ENCODE measurements at places on chromosomes 11 and 22.

- no peak for DNase-seq
Observed at GRCh38 chr22:19648419-19648929, 65.8 kb upstream of the SEPTIN5 start.

DNA sequence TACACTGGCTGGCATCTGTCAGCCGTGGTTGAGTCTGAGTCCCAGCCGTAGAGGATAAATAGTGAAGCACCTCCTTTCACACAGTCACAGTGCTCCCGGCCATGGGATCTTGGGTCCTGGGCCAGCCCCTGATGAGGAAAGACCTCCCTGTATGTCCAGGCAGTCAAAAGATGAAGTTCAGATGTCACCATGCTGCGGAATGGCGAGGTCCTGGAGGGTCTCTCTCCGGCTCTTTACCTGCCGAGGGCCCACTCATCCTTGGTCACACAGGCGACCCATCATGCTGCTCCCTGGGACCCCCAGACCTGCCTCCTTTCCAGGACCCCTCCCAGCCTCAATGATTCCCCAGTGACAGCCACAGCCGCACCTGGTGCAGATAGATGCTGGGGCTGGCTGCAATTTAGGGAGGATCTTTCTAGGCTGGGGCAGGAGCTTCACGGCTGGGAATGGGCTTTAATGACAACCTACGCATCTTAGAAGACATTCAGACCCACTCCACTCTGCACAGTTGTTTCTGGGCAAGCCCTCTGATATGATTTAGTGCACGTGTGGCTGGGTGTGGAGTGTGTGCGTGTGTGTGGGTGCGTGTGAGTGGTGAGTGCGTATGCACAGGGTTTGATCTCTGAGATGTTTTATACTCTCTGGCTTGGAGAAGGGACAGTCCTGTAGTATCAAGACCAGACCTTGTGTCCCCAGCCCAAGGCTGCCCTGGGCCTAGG lies 79.7 kb downstream of the FBLN1 start:
- DNase-seq: no peak

- DNase-seq: no peak
Observed at GRCh38 chr11:31882951-31883392, 71.8 kb upstream of the PAX6 start.

- DNase-seq: no peak
Observed at GRCh38 chr11:131275580-131275979, 94.8 kb upstream of the NTM start.

DNA sequence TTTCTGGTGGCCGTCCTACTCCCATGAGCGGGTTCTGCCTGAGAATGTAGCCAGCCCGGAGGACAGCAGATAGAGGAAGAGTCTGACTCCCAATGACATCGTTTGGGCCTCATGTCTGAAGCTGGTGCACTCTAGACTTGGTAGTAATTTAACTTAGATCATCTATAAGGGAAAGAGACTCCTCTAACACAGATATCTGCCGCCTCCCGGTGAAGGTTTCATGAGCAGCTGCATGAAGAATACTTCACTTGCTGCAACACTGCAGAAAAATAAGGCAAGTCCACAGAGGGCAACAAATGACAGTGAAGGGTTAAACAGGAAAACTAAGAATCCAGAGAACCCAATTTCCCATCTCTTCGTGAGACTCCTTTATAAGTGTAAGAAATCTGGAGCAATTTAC lies 5.9 kb upstream of the ARL2 start:
- DNase-seq: no peak

- peak; percentile 10 for DNase-seq
Observed at GRCh38 chr22:38412435-38413084, 42.4 kb downstream of the KCNJ4 start.

DNA sequence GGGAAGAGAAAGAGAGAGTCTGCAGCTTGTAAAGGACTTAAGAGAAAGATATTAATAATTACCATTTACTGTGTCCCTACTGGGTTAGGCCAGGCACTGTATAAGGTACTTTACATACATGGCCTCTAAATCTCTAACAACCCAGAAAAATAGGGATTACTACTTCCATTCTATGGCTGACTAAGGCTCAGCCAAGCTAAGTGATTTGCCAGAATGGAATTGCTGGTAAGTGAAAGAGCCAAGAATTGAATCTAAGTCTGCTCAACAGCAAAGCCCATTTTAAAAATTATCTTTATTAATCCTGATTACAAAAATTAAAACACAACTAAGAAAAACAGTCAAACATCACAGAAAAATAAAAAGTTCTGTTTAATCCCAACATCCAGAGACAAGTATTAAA lies 21.4 kb downstream of the XRRA1 start:
- DNase-seq: no peak

- DNase-seq: no peak
Observed at GRCh38 chr11:45365961-45366618, 79.9 kb upstream of the SYT13 start.

GRCh38 chr11:102323542-102324251 lies 6.4 kb downstream of the BIRC3 start:
- DNase-seq: no peak

DNA sequence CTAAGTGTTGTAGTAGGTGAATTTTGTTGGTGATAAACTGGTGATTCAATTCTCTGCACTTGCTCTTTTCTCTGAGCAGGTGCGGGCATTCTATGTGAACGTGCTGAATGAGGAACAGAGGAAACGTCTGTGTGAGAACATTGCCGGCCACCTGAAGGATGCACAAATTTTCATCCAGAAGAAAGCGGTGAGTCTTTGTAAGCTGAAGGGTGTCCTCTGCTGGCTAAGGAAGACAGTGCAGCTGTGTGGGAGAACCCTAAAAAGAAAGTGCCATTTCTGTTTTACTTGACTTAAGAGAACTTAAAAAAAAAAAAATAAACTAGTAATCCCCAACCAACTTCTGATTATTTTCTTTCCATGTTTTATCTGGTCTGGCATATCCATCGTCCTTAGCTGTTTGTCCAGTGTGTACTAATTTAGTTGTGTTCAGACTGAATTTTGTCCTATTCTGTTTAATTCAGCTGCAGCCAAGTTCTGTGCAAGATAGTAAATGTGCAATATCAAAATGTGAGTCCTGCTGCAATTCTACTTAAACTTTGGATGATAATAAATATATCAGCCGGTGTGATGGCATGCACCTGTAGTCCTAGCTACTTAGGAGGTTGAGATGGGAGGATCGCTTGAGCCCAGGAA lies 29.6 kb downstream of the CAT start:
- peak; percentile 17 for DNase-seq

DNA sequence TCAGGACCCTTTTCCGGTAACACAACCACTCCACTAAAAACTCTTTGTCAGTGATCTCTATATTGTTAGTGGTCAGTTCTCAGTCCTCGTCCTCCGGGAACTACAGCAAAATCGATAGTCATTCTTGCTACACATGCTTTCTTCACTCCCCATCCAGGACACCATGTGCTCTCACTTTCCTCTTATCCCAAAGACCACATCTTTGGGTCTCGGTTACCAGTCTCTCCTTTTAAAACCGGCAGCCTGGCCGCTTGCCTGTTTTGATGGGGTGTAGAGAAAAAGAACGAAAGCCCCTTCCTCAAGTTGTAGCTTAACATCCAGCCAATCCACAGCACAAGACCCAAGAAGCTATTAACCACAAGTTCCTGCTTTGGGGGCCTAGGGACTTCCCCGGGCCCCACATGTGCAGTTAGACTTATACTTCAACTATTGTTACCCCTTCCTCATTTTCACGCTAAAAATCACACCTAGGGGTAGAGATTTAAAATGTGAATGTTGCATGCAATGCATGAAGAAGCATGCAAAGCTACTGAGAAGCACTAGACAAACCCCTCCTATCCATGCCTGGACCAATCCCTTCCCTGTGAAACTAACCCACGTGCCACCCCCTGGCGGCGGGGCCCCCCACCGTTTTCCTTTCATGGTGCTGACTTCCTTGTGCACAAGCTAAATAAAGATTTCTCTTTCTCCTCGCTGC lies 1.5 kb upstream of the TOLLIP start:
- peak; percentile 47 for DNase-seq

DNA sequence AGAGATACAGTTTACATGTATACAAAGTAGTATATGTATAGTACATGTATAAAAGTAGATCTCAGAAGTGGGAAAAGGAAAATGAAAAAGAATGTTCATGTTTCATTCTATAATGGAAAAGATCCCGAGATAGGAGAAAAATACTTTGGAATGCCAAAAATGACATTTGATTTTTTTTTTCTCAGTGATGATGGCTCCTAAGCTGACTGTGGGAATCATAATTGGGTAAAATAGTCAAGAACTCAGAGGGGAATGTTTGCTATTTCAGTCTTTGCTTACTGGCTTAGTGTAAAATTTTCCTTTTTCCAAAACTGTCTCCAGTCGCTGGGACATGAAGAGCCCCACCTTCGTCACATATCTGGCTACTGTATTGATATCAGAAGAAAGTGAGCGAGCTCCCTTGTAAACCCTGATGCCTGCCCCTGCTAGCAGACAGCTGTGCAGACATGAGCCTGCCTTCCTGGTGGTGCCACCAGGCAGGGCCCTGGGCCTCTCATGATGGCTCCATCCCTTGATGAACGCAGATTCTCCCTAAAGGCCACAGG lies 944.6 kb downstream of the NTM start:
- no peak for DNase-seq

DNA sequence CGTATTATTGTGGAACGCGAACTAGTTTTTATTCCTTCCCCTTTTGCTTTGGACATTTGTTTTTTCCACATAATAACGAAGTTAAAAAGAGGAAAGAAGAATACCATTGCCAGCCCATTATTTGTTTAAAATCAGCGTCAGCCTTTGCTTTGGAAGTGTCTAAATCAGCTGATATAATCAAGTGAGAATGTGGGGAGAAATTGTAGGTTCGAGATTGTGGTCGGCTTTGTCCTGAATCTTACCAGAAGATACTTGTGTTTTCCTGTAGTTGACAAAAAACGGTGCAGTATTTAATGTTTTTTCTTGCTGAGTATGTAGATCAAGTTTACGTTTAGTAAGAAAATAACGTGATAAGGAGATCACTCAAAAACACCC lies 935 bp downstream of the ZNF143 start:
- no peak for DNase-seq

- no peak for DNase-seq
Observed at GRCh38 chr11:83037877-83038276, 33.8 kb downstream of the RAB30 start.

DNA sequence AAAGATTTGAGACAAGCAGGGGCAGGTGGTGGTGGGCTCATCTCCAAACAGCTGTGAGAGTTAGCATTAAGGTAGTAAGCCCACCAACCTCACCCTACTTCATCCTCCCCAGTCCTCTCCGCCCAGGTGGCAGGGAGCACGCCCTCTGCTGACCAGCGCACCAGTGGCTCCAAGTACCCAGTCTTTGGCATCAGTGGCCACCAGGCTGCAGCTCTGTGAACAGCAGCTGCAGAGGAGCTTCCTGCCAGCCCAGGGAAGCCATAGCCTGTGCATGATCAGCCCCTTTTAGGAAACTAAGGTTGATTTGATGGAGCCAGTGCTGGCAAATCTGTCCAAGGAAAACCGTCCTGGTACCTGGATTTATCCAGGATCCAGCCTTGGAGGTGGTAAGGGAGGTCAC lies 21.7 kb downstream of the CAVIN3 start:
- no peak for DNase-seq

- DNase-seq: peak; percentile 47
Observed at GRCh38 chr22:20549232-20549841, 41.9 kb downstream of the MED15 start.

GRCh38 chr11:34508524-34508923 lies 5.1 kb downstream of the ELF5 start:
- DNase-seq: no peak

DNA sequence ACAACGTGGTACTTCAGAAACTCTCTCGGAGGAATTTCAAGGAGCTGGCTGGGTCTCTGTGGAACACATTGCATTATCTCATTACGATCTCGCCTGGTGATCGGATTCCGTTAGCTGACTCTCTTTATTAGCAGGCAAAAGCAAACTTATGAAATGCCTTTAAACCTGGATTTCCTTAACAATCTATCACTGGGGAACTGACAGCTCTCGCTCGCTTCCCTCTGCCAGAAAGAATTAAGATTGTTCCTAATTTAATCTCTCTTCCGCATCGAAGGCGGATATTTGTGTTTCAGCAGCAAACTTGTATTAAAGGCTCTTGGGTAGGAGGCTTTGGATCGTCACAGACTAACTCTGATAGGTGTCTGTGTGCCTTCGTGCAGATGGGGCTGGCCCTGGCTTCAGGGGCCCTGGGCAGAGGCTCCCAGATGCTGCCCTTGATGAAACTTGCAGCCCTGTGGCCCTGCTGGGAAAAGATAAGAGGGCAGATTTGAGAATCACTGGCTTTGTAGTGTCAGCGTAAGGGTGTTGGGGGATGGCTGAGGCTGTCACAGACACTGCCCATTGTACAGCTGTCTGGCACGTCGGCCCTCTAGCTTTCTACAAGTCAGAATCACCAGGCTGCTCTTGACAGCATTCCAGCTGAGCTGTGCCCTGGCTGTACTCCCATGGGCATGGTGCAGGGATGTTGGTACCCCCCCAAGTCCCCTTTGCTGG lies 162.2 kb upstream of the NECTIN1 start:
- DNase-seq: no peak

DNA sequence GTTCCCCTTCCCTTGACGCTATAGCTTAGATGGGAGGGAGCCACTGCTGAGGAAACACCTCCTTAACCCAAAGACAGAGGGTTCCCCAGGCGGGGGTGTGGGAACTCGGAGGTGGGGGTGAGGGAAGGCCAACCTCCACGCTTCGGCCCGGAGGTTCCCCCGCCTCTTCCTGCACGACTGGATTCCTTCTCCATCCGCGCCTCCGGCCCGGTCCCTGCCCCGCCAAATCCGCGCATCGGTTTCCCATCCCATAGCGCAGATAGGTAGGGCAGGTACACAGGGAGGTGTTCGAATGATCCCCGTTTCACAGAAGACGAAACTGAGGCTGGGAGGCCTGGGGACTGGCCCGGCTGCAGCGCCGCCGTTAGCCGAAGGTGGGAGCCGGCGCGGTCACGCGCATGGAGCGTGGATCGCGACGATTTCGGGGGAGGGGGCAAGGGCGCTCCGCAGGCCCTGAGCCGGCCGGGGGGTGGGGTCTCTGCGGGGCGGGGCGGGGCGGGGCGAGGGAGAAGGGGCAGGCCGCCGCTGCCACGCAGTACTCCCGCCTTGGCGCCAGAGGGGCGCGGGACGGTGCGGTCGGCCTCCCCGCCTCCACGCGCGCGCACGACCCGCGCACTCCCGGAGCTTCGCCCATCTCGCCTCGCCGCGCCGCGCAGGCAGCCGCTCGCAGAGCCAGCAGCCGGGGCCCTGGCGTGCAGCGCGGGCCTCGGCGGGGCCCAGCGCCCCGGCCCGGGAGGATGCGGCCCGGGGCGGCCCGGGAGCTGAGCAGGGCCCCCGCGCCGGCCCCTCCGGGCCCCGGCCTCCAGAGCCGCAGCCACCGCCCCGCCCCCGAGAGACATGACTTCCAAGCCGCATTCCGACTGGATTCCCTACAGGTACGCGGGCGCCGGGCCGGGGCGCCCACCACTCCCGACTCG lies at the start of gene TUB:
Gene TUB, plus strand, starts transcription at position 538 of the 917 bp plus-strand sequence. Its CDS starts 300 bp downstream, at position 838.
- no peak for DNase-seq

- DNase-seq: peak; percentile 69
Observed at GRCh38 chr22:41526830-41527799, 17.2 kb downstream of the POLR3H start.

GRCh38 chr11:27295928-27296327 lies 67.1 kb downstream of the CCDC34 start:
- DNase-seq: no peak

- DNase-seq: no peak
Observed at GRCh38 chr11:10607462-10608132, 39.1 kb upstream of the LYVE1 start.
